Neural progenitor cell (in vitro differentiated cells): ENCODE measurements at places on chromosomes 12 and 14. TPM values are rescaled to one million over a fixed set of nuclear protein-coding genes. Genes with fewer than 3 reads are reported as not detected.

MYL2 gene
- not detected in 2 replicates for total RNA-seq

SENP1 gene
- total RNA-seq, result 37.6 and 89.9 TPM in 2 replicates

DNA sequence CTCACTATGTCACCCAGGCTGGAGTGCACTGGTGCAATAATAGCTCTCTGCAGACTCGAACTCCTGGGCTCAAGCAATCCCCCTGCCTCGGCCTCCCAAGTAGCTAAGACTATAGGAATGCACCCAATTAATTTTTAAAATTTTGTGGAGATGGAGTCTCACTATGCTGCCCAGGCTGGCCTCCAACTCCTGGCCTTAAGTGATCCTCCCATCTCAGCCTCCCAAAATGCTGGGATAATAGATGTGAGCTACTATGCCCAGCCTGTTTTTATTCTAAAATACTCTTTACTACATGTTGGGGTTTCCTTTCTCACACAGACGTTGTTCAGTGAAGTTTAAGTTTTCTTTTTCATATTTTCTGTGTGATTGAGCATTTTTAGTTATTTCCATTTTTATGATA lies 60.9 kb upstream of the DUSP6 start:
- peaks cover 13% of the 10 kb centered on the region for H3K4me1 ChIP-seq
- H3K27ac ChIP-seq, result no peak overlapping the region
- DNase-seq, result no peak
- H3K36me3 ChIP-seq, result no peaks in the 10 kb centered on the region
- H3K27me3 ChIP-seq, result no peaks in the 10 kb centered on the region

GRCh38 chr12:130026608-130027176 lies 122.9 kb upstream of the TMEM132D start:
- no peaks in the 10 kb centered on the region for H3K4me1 ChIP-seq
- H3K27ac ChIP-seq, result no peak overlapping the region
- H3K36me3 ChIP-seq, result no peaks in the 10 kb centered on the region
- no peak overlapping the region for H3K4me3 ChIP-seq
- peaks cover 62% of the 10 kb centered on the region for H3K27me3 ChIP-seq
- DNase-seq, result peak; percentile 63

GRCh38 chr14:51834240-51834639 lies 26.2 kb upstream of the GNG2 start:
- H3K4me3 ChIP-seq, result no peak overlapping the region
- no peaks in the 10 kb centered on the region for H3K27me3 ChIP-seq

- peak overlapping the region; percentile 74 for H3K4me3 ChIP-seq
- no peaks in the 10 kb centered on the region for H3K27me3 ChIP-seq
- peaks cover 74% of the 10 kb centered on the region for H3K4me1 ChIP-seq
- H3K27ac ChIP-seq, result peak overlapping the region; percentile 100
Observed at GRCh38 chr14:21527318-21527679, 1.2 kb upstream of the SALL2 start.

DNA sequence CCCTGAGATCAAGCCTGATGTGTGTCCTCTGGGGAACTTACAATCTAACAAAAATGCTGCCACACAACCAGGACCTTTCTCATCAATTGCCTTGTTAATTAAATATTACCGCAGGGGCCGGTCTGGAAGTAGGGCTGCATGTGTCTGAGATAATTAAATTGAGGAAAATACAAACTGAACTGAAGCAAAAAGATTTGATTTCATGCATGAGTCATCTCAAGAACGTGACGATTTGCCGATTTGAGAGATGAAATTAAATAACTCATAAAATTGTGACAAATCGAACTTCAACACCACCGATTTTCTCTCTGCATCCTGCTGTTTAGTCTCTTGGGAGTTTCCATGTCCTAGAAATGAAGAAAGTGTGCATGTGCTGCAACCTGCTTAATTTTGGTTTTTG lies 94.6 kb upstream of the DAAM1 start:
- H3K27ac ChIP-seq, result no peak overlapping the region
- no peak for DNase-seq
- no peaks in the 10 kb centered on the region for H3K36me3 ChIP-seq

DNA sequence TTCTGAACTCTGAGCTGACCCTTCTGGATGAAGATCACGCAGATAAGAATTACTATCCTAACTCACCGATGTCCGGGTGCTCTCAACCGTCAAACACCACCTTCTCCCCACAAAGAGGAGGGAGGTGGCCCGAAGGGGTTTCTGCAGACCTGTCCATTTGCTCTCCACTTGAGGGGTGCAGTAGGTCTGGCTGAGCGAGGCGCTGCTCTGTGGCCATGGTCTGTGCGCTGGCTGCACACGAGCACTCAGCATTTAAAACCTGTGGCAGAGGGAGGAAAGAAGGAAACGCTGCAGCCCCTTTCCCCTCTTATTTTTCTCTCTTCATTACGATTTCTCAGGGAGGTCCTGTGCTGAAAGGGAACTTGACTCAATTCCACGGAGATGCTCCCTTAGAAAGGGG lies 1.5 kb upstream of the HOXC13 start:
- no peak overlapping the region for H3K4me3 ChIP-seq
- H3K4me1 ChIP-seq, result no peaks in the 10 kb centered on the region
- no peaks in the 10 kb centered on the region for H3K36me3 ChIP-seq
- no peak overlapping the region for H3K27ac ChIP-seq
- DNase-seq, result no peak

WNT1 gene
- 0.56 TPM in 1 of 2 replicates, not detected in the other for total RNA-seq
